ENCODE measurements at places on chromosomes 13 and 19. TPM values are rescaled to one million over a fixed set of nuclear protein-coding genes. Genes with fewer than 3 reads are reported as not detected.

Gene MAMSTR
- 0.50 TPM for total RNA-seq

Gene PCP2
- not detected for total RNA-seq

Gene CYP2A6
- total RNA-seq: not detected

Gene SYMPK
- 58.9 TPM for total RNA-seq

Gene INSL3
- total RNA-seq: not detected

Gene ADGRE3
- total RNA-seq: not detected

Gene ADAMTS10
- total RNA-seq: 13.5 TPM

Gene CAPN12
- total RNA-seq: 5.5 TPM

Gene PNMA8B
- not detected for total RNA-seq

Gene RASIP1
- 0.45 TPM for total RNA-seq

Gene P2RY11
- 5.2 TPM for total RNA-seq

Measured in A549 treated with AZD2906 at 1 μM for 4 hours (cell line).